ENCODE measurements at places on chromosomes 2 and 18. TPM values are rescaled to one million over a fixed set of nuclear protein-coding genes. Genes with fewer than 3 reads are reported as not detected.

PTPRM gene
- 98.9 TPM for polyA plus RNA-seq

PARD6G gene
- 31.9 TPM for polyA plus RNA-seq

ANO7 gene
- polyA plus RNA-seq: 2.6 TPM

L3MBTL4 gene
- polyA plus RNA-seq: 6.2 TPM

UGT1A3 gene
- polyA plus RNA-seq: not detected

TMEM131 gene
- 46.6 TPM for polyA plus RNA-seq

LIPT1 gene
- 16.1 TPM for polyA plus RNA-seq

REG1B gene
- not detected for polyA plus RNA-seq

C1D gene
- polyA plus RNA-seq: 58.4 TPM

CRYBA2 gene
- not detected for polyA plus RNA-seq

AGXT gene
- polyA plus RNA-seq: not detected

UGT1A10 gene
- not detected for polyA plus RNA-seq

KLHL30 gene
- 0.47 TPM for polyA plus RNA-seq

SEC11C gene
- 70.4 TPM for polyA plus RNA-seq

SLC35F5 gene
- 144 TPM for polyA plus RNA-seq

TEX44 gene
- polyA plus RNA-seq: not detected

PCARE gene
- polyA plus RNA-seq: 0.34 TPM

HOXD13 gene
- 0.10 TPM for polyA plus RNA-seq

ATP6V1C2 gene
- polyA plus RNA-seq: 8.0 TPM

LPIN1 gene
- 19.4 TPM for polyA plus RNA-seq

DNAJC5G gene
- 1.0 TPM for polyA plus RNA-seq

CNTNAP5 gene
- polyA plus RNA-seq: 0.04 TPM

OR6B2 gene
- not detected for polyA plus RNA-seq

C18orf54 gene
- 11.3 TPM for polyA plus RNA-seq

ALPI gene
- polyA plus RNA-seq: 0.10 TPM

TTN gene
- polyA plus RNA-seq: 1.1 TPM

RBM44 gene
- 0.54 TPM for polyA plus RNA-seq

RAB6C gene
- 0.72 TPM for polyA plus RNA-seq

CLEC4F gene
- polyA plus RNA-seq: 0.08 TPM

NIFK gene
- polyA plus RNA-seq: 67.7 TPM

TMEM163 gene
- 1.2 TPM for polyA plus RNA-seq

SCN3A gene
- polyA plus RNA-seq: 0.25 TPM

TM4SF20 gene
- 0.21 TPM for polyA plus RNA-seq

ALKAL2 gene
- polyA plus RNA-seq: 3.8 TPM

KCNG2 gene
- 0.13 TPM for polyA plus RNA-seq

RAX gene
- not detected for polyA plus RNA-seq

IL1RN gene
- polyA plus RNA-seq: 1.3 TPM

SKOR2 gene
- not detected for polyA plus RNA-seq

DYSF gene
- 22.6 TPM for polyA plus RNA-seq

SERPINB11 gene
- polyA plus RNA-seq: not detected

SIX2 gene
- 24.5 TPM for polyA plus RNA-seq

CDCA7 gene
- 41.8 TPM for polyA plus RNA-seq

VAMP8 gene
- polyA plus RNA-seq: 90.7 TPM

CBLN2 gene
- polyA plus RNA-seq: 11.4 TPM

BCS1L gene
- 52.4 TPM for polyA plus RNA-seq

SPEG gene
- polyA plus RNA-seq: 10.3 TPM

ABCG5 gene
- polyA plus RNA-seq: 0.39 TPM

EVA1A gene
- polyA plus RNA-seq: 18.3 TPM

SULT6B1 gene
- polyA plus RNA-seq: not detected

CNDP1 gene
- 0.72 TPM for polyA plus RNA-seq

ELAC1 gene
- 17.9 TPM for polyA plus RNA-seq

HS1BP3 gene
- polyA plus RNA-seq: 19.2 TPM

TRPM8 gene
- 0.31 TPM for polyA plus RNA-seq

AMER3 gene
- 0.11 TPM for polyA plus RNA-seq

ELOA2 gene
- polyA plus RNA-seq: not detected

CACNB4 gene
- 7.2 TPM for polyA plus RNA-seq
